ENCODE measurements at places on chromosomes 6 and 20.

- DNase-seq: no peak
Observed at GRCh38 chr6:11412011-11412424, 125.5 kb upstream of the TMEM170B start.

GRCh38 chr6:156107624-156108101, 652.0 kb upstream of the NOX3 start:
- DNase-seq: no peak

DNA sequence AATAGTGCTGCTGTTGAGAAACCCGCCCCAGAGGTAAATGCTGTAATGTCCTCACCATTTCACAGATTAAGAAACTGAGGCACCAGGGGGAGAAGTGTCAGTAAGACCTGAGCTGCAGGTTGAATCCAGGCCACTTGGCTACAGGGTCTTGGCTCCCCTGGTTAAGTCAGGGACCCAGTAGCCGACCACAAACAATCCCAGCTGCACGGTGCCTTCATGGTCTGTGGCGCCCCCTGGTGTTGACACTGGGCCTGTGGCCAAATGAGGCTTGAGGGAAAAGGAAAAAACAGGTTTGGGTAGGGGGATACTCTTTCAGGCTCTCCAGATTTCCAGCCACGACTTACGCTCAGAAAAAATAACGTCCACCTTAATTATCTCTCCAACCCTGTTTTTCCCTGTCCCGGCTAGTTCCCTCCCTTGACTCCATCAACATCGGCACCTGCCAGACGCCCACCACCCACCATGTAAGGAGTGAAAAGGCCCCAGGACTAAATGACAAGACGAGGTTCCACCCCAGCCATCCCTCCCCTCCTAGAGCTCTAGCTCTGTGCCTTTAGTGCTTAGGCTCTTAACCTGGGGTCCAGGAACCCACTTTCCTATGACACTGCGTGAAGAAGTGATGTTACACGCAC, 47.7 kb upstream of the POLR1H start:
- peak; percentile 20 for DNase-seq

- no peak for DNase-seq
Observed at GRCh38 chr20:19067986-19068385, 144.5 kb upstream of the SLC24A3 start.

DNA sequence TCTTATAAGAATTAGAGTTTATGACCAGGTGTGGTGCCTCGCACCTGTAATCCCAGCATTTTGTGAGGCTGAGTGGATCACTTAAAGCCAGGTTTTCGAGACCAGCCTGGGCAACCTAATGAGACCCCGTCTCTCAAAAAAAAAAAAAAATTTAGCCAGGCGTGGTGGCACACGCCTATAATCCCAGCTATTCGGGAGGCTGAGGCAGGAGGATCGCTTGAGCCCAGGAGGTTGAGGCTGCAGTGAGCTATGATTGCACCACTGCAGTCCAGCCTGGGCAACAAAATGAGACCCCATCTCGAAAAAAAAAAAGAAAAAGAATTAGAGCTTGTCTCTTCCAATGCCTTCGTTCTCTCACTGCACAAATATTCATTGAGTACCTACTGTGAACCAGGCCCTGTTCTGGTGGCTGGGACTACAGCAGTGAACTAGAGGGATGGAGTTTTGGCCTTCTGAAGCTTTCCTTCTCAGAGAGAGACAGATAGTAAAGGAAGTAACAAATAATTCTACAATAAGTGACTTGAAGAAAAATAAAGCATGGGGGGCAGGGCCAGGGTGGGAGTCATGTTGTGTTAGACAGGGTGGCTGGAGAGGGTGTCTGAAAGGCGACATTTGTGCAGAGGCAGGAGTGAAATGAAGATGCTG, 56.4 kb downstream of the HNF4A start:
- DNase-seq: no peak

GRCh38 chr6:33967265-33967767, 163.5 kb upstream of the MLN start:
- DNase-seq: no peak

DNA sequence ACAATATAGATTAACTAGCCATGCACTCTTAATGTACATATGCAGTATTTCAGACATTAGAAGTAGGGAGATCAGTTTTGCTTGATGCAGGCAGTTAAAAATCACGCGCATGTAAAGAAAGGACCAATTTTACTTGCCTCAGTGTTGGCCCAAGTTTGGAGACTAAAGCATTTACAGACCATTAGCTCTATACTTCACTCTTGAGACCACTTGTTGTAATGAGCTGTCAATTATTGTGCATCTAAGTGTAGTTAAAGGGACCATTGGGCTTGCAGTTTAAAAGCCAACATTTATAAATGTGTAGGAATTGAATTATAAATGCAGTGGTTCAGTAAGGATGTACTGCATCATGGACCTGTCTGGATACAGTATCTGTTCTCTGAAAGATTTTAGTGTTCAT, 53.7 kb downstream of the PLCB4 start:
- DNase-seq: no peak
